ENCODE measurements at places on chromosomes 3 and 15.

DNA sequence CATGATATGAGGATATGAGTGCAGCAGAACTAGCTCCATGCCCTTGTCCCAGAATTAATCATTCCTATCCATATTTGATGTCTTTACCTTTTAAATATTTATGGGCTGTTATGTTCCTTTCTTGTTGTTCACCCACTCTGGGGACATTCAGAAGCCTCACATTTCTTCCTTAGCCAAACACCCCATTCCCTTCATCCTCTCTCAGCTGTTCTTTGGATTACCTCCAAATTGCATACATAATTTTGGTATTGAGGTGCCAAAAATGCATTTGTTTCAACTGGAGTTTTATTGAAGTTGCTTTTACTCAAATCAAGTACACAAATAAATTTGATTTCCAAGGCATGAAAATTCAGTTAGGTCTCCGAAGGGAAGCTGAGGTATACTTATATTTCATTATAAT is 51.4 kb downstream of the CHL1 start:
- DNase-seq, result no peak

DNA sequence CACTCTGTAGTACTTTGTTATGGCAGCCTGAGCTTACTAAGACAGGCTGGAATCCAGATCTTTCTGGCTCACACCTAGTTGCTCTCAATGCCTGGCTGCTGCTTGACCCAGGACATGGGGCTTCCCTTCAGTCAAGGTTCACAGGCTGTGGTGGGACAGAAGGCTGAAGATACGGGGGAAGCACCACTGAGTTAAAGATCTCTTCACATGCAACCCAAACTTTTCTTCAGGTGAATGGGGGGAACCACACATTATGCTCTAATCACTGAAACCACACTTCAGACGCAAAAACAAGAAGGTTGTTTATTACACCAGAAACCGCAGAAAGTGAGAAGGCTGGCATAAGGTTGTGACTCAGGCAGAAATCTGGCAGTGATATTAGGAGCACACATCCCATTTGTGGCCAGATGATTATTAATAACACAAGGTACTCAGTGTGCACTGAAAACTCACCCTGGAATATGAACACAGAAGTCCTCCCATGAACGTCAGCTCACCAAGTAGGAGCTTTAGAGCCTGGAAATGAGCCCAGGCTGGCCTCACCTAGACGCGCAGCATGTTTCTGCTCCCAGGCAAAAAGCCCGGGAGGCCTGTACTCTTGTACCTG is 230.5 kb upstream of the CHRNA7 start:
- no peak for DNase-seq

DNA sequence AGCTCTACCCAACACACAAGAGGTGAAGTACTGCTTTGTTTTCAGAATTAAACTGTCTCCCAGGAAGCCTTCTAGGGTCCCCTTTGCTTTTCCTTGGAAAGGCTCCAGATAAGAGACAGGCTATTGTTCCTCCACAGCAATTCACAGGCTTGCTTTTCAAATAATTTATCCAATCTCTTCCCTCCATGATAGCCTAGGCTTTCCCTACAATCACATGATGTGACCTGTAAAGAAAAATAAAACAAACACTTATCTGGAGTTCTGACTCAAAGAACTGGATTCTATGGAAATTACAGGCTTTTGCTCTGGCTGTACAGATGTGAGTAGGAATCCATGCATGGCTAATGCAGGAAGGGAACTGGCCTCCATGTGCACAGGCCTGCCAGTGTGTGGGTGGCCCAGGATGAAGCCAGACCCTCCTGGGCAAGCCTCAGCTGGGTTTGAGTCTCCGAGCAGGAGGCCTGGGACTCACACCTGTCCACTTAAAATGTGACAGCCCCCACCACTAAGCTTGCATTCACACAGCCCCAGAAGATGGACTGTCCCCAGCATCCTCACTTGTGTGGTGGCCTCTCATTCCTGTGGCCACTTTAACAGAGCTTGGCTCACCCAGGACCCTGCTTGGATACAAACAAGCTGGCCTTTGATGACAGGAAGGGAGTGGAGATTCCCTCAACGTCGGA is 75.8 kb upstream of the LEKR1 start:
- no peak for DNase-seq

DNA sequence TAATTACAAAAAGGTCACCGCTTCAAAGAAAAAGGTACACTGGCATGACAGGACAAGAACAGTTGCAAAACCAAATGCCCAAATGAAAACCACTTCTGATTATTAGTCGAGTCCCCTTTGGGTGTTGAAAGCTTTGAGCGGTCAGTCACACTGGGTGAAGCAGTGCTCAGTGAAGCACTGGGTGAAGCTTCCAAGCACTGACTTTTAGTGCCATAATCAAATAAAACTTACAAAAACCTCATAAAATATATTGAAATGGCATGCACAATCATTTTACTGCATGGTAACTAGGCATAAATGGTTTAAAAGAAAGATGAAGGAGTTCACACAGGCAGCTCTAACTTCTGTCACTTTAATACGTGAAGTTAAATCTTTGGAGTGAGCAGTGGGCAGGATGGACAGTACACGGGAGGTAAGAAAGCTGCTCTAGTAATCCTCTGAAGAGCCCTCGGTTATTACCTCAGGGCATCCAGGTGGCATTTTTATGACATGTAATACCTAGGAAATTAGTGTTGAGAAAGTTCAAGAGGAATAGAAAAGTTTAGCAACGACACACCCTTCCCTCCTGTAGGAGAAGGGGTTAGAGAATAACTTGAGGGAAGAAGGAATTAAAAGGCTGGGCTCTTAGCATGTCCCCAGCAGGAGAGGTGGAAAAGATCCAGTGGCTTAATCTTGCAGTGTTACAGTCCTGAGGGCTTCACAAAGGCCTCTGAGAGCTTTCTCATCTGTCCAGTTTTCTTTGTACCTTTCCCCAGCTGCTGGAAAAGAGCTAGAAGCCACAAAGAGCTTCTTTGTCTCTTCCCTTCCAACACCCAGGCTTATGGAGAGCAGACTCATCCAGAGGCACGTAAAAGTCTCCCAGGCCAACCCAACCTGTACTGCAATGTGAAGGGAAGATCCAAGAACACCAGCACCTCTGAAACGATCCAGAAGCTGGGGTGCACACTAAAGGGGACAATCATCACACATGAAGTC is 64.9 kb upstream of the MYO5C start:
- no peak for DNase-seq

DNA sequence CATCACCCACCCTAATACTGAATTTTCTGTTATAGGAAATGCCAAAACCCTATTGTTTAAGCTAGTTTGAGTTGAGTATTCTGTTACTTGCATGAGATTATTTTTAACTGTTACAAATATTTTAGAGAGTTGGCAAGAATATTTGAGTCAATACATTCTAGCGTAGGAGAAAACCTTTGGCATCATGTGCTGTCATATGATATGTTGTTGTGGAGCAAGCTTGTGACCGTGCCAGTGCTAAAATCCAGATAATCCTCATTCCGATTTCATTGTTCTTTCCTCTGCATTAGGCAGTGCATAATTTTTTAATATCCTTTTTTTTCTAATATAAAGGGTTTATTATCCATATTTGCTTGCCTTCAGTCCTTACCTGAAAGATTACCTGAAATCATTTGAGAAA is 168.0 kb upstream of the GMNC start:
- no peak for DNase-seq

DNA sequence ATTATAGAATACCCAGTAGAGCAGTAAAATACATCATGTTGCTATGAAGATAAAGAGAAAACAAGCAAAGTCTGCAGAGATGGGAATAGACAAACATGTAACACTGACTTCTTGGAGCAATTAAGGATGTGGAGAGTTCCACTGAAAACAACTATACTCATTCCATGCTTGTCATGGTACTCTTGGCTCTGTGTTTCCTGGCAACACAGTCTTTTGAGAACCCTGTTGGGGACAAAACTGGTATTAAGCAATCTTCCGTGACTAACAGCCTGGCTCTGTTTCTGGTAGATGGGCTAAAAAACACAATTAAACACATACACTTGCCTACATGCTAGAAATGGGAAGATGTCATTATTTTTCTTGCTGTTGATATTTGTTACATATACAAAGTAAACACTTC is 1212.3 kb upstream of the GBE1 start:
- no peak for DNase-seq

GRCh38 chr15:52464040-52464439 is 64.6 kb downstream of the MYO5A start:
- DNase-seq, result no peak

GRCh38 chr3:39762537-39763070 is 46.8 kb upstream of the MYRIP start:
- DNase-seq, result no peak

- DNase-seq, result peak; percentile 43
Observed at GRCh38 chr3:51974963-51975851, at the start of gene ABHD14A. Gene ABHD14A, plus strand, starts transcription at chr3:51975064. Its CDS starts 72 bp downstream, at chr3:51975136.

DNA sequence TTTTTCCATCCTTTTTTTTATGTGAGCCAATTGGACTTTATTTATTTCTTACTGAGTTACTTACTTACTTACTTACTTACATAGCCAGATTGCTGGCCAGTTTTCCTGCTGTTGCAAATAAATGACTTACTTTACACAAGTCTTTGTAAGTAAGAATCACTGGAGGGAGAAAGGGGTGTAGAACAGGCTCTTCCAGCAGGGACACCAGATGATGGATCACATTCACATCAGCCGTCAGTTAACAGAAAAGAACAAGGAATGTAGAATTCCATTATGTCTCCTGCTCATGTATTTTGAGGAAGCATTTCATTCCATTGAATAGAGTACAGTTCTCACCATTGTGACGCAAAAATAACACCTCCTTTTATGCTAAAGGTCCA is 188.6 kb downstream of the FNDC3B start:
- no peak for DNase-seq

All from amniotic epithelial cell (primary cell).